ENCODE measurements at places on chromosomes 1 and 21. TPM values are rescaled to one million over a fixed set of nuclear protein-coding genes. Genes with fewer than 3 reads are reported as not detected.

FCRL3 gene
- not detected for total RNA-seq

ERICH3 gene
- not detected for total RNA-seq

SPRR2F gene
- total RNA-seq = not detected

CNN3 gene
- total RNA-seq = 95.0 TPM

CR1L gene
- total RNA-seq = not detected

Measured in Caki2 (cell line).